ENCODE measurements at places on chromosomes 1 and 21.

- DNase-seq, result no peak
Observed at GRCh38 chr1:161954466-161954865, 69.2 kb downstream of the OLFML2B start.

- peak; percentile 54 for DNase-seq
Observed at GRCh38 chr1:8816831-8817411, 519 bp downstream of the RERE start.

GRCh38 chr1:12179111-12179519 lies 12.3 kb downstream of the TNFRSF1B start:
- no peak for DNase-seq

DNA sequence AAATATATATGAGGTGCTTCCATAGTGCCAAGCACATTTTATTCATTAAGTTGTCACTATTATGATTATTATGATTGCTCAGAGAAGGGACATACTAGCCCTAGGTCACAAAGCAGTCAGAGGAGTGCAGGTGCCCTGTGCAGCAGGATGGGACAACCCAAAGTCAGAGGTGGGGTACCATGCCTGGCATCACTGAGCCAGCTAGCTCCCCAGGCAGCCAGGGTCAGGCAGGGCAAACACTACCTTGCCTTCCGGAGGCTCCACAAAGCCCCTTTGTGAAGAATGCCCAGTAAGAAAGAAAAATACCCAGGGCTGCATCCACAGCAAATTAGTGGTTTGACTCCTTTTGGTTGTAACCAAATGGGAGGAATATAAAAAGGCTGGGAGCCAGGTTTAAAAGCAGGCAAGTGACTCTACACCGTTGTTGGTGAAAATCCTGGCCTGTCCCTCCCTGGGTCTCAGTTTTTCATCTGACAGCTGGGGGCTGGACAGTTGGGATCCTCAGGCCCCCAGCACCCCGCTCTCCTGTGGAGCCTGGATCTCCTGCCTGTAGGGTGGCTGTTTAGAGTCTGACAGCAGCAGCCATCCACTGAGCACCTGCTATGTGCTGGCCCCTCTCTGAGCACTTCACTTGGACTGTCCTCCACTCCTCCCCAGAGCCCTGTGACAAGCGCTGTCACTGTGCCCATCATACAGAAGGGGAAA lies 98.8 kb downstream of the GLIS1 start:
- no peak for DNase-seq

GRCh38 chr1:109475261-109475660 lies 8.4 kb upstream of the ATXN7L2 start:
- DNase-seq, result no peak

- DNase-seq, result no peak
Observed at GRCh38 chr1:93604411-93604810, 77.2 kb downstream of the BCAR3 start.

GRCh38 chr1:193433599-193433998 lies 247.2 kb upstream of the B3GALT2 start:
- no peak for DNase-seq

- DNase-seq, result no peak
Observed at GRCh38 chr1:2602311-2602835, 15.8 kb downstream of the PRXL2B start.

- no peak for DNase-seq
Observed at GRCh38 chr1:244861683-244862082, 2.7 kb downstream of the HNRNPU start.

DNA sequence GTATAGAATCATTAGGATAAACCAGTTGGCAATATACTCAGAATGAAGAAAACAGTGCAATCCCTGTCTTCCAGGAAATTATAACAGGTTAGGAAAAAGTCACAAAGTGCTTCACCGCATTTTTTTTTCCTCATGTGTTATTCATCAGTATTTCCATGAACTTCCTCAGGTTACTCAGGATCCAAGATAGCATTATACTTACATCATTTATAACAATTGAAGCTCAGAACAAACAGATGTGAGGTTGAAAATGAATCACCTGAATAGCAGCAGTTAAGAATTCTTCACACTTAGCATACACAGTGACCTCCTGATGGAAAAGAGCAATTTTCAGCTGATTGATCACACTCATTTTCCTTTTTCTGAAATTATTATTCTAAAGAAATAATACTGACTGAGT lies 1040.7 kb upstream of the B3GALT2 start:
- DNase-seq, result no peak

DNA sequence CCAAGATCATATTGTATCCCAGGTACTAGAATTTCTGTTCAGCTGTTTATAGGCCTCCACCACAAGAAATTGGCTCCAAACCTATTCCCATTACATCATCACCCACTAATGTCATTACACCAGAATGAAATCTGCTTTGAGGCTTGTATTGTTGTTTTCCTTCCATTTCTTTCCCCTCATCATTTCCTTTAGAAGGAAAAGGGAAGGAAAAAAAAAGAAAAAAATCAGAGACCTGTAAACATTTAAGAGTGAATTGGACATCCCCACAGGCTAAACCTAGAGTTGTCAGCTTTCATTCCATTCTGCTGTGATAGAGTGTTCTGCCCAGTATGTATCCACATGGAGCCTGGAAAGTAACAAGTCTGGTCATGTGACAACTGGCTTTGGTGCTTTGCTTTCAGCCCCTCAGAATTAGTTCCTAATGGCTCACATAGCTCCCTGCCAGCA lies 44.6 kb downstream of the NFYC start:
- no peak for DNase-seq

DNA sequence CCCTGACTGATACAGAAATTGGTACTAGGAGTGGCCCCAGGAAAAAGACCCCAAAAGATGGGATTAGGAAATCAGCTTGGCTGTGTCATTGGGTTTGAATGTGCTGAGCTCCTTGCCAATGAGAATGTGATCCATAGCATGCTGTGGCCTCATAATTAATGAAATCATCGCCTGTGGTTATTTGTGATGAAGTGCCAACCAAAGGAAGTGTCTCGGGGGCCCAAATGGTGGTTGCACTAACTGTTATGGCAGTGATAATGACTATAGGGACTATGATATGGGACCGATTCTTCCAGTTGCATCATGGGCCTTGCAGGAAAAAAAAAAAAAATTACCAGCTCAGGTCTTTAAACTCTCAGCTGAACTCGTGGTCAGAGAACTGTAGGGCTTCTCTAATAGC lies 15.4 kb upstream of the ZDHHC18 start:
- no peak for DNase-seq

GRCh38 chr1:178188306-178188705 lies 94.4 kb downstream of the RASAL2 start:
- DNase-seq, result no peak

- DNase-seq, result no peak
Observed at GRCh38 chr1:78918157-78918556, 88.4 kb downstream of the ADGRL4 start.

- no peak for DNase-seq
Observed at GRCh38 chr1:6513320-6513801, 21.9 kb upstream of the PLEKHG5 start.

- no peak for DNase-seq
Observed at GRCh38 chr1:247298124-247298481, 33.6 kb downstream of the ZNF496 start.

DNA sequence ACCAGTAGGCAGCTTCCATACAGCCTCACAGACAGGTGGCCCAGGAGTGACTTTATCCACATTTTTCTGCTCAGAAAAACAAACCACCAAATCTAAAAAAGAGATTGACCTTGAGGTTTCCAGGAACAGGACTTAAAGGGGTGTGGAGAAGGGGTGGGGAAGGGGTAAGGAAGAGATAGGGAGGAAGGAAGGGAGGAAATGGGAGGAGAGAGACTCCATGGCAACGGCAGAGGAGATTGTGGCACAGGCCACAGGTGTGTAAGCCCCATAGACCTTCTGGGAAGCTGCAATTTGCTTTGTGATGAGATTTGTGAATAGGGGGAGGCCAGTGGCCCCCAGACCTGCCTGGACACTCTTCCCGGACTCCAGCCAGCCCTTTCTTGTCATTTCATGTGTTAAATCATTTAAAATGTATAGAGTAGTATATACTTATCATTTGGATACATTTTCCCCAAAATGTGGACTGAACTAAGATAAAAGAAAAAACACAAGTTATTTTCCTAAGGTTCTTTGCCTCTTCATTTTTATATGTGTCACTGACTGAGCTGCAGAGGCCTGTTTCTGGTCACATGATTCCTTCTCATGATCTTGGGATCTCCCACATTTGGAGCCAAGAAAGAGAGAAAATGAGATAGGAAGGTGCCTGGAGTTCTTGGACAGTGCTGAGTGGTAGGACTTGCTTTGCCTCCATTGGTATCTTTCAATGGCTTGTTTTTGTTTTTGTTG lies 55.5 kb downstream of the CLIC6 start:
- no peak for DNase-seq

- no peak for DNase-seq
Observed at GRCh38 chr1:119467857-119468668, 38.9 kb upstream of the HSD3B1 start.

DNA sequence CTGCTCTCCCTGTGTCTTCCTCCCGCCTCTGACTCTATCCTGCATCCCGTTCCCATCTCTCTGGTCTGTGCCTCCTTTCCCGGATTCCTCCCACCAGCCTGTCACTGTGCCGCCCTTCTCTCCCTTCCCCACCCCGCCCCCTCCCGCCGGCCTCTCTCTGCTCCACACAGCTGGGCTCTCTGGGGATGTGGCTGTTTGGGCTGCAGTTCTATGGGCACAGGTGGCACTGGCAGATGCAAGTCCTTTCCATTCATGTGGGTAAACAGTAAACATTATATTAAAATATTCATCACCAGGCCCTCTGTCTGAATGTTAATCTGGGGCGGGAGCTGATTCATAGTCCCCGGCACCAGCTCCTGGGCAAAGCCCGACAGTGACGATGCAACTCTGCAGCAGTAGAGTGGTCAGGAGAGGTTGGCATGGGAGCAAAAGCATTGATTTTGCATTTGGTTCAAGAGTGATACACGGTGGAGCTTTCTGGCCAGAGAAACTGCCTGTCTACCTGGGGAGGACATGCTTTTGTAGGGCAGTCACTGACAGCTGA lies 249.3 kb downstream of the TNR start:
- DNase-seq, result peak; percentile 25

GRCh38 chr1:223444411-223444810 lies 51.2 kb downstream of the CCDC185 start:
- DNase-seq, result no peak

DNA sequence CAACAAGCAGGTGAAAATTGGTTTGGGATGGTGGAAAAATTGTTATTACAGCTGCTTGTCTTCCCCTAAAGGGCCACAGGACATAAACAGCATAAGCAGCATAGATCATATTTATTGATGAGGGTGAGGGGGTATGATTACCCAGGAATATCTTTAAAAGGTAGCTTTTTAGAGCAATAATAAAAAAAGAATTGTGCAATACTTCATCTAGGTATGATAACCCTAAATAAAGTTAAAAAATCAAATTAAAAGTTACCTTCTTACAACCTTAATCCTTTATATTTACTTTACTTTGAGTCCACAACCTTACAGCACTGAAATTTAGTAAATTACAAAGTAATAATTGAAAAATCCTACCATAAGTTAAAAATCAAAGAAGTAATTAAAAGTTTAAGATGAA lies 653.3 kb upstream of the RGS18 start:
- no peak for DNase-seq

DNA sequence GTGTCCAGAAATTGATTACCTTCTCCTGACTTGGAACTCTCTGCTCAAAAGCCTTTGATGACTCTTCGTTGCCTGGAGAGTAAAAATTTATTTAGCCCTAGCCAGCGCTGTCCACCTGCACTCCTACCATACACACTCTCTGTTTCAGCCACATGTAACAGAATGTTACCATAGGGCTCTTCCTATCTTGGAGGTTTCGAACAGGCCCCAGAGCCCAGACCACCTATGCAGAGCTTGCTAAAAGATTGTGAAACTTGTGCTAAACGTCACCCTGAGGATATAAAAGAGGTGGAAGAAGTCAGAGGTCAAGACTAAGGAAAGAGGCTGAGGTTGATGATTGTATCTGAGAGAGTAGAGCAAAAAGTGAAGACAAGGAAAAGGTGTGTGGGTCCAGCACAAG lies 237.0 kb upstream of the HOOK1 start:
- DNase-seq, result no peak

DNA sequence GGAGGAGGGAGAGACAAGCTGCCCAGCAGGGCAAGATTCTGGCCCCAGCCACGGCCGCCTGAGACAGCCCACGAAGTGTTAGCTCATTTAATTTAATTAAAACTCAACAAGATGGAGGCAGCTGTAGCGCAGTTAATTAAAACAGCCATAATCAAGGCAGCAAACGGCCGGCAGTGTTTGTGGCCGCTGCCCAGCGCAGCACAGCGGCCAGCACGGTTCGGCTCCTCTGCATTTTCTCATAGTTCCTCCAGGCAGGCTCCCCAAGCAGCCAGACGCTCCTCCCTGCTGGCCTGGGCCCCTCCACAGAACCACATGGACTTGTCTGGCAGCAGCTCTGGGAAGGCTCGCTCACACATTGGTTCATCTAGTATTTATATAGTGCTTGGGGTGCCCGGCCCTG lies 40.0 kb downstream of the PTPRF start:
- no peak for DNase-seq

- DNase-seq, result no peak
Observed at GRCh38 chr1:112723511-112723839, 8.3 kb upstream of the PPM1J start.

DNA sequence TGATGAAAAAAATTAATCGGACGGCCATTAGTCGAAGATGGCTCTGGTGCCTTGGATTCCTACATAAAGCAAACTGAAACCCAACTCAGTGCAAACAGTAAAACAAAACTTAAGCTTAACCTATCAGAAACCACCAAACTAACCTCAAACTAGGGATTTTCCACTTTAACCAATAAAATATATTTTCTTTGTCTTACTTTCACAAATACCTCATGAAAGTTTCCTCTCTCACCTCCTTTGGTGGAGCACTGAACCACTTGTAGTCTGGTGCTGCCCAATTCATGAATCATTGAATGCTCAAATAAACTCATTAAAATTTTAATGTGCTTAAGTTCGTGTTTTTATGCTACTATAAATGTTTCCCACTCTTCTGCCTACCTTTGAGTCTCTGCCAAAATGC lies 7.0 kb downstream of the ADORA3 start:
- DNase-seq, result no peak

DNA sequence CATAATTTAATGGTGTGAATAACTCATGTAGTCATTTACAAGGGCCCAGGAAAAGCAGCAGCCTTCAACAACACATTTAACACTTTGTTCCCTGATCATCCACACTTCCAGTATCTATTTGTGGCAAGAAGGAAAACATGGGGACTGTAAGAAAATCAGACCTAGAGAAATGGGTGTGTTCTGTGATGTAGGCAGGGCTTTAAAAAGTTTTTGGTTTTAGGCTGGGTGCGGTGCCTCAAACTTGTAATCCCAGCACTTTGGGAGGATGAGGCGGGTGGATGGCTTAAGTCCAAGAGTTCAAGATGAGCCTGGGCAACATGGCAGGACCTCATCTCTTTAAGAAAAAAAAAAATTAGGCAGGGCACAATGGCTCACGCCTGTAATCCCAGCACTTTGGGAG lies 14.2 kb upstream of the WDR47 start:
- DNase-seq, result no peak

- no peak for DNase-seq
Observed at GRCh38 chr1:18580691-18581419, 49.8 kb upstream of the PAX7 start.

Data from GM23338 (cell line).